Activated T-cell treated with anti-CD3 and anti-CD28 coated beads, Interleukin-2, amount 50 U/mL, for 4 hours (primary cell): ENCODE measurements at places on chromosomes 2 and 18. TPM values are rescaled to one million over a fixed set of nuclear protein-coding genes. Genes with fewer than 3 reads are reported as not detected.

The PPP3R1 gene
- total RNA-seq = 73.5 TPM

DNA sequence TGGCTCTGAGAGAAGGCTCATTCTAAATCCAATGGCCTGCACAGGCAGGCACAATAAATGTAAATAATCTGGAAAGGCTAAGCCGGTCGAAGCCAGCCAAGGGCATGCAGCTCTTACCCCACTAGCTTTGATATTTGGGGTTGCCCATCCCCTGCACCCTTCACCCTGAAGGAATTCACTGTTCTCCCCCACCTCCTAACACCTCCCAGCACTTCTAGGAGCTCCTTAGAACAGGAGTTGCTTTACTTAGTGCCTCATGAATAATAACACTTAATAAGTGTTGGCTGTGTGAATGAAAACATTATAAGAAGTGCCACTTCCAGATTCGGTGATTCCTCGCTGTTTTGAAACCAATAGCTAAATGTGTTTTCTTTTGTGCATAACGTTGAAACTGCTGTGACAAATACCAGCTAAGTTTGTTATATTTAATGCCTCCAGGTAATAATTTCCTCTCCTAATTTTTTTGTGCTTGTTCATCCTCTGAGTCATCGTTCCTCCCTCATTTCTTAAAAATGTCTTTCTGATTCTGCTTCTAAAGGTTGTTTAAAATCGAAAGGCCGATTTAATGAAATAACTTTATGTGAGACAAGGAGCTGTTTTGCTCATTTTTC is 458.8 kb downstream of the METTL4 start:
- DNase-seq = no peak

DNA sequence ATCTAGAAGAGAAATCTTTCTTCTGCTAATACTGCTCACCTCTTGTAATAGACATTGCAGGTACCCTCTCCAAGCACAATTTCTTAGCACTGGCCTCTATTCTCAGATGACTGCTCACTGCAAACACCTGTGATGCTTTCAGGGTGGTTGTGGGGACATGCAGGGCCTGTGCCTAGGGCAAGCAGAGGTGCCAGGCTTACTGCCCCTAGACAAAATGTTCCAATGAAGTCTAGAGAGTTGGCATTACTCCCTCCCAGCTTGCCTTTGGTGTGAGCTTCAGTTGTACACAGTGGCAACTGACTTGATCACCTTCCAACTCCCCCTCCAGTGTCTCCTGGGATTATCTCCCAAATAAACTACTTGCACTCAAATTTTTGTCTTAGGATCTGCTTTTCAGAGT is 12.9 kb upstream of the TXNDC2 start:
- no peak for DNase-seq

DNA sequence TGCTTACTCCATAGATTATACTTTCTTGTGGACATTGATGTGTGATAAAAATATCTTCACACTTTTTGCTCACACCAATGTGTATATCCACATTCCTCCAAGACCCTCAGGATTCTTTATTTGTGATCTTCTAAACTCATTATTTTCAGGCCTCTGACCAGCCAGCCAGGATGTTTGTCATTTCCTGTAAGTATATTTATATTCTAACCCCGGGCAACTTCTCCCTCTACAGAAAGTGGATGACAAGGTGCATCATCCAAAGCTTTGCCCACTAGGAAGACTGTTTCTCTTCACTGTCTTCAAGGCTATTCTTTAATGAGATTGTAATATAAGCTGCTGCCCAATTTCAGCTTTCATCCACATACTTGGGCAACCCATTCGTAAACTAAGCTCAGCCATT is 3.6 kb upstream of the CWC22 start:
- DNase-seq = no peak

The ABHD1 gene
- not detected for total RNA-seq

GRCh38 chr2:98799375-98800329 is 68.7 kb upstream of the MGAT4A start:
- DNase-seq = no peak

DNA sequence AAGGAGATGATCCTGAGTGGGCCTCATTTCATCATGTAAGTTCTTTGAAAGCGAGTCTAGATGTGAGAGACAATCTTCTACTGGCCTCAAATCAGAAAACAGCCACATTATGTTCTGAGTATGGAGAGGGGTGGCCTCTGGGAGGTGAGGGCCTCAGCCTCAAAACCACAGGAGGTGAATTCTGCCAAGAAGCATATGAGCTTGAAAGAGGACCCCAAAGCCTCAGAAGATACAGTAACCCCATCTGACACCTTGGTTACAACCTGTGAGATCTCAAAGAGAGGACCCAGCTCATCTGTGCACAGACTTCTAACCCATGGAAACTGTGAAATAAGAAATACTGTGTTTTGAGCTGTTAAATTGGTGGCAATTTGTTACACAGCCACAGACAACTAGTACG is 200.1 kb downstream of the ARHGAP15 start:
- no peak for DNase-seq

DNA sequence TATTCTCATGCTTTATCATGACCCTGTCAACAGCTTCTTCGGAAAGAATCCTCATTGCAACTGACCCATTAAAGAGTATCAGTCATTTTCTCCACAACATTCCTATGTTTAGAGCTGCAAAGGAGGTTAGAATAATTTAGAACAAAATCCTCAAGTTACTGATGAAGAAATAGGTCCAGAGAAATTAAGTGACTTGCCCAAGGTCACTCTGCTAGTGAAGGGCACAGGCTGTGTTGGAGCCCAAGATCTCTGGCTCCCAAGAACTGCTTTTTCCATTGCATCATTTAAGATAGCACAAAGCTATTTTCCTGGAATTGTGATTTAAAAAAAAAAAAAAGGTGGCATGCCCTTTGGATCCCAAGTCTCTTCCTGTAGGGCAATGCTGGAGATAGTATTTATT is 9.6 kb downstream of the IRS1 start:
- no peak for DNase-seq

The RESP18 gene
- total RNA-seq = not detected

The THSD7B gene
- not detected for total RNA-seq

The CCBE1 gene
- total RNA-seq = 0.18 TPM

DNA sequence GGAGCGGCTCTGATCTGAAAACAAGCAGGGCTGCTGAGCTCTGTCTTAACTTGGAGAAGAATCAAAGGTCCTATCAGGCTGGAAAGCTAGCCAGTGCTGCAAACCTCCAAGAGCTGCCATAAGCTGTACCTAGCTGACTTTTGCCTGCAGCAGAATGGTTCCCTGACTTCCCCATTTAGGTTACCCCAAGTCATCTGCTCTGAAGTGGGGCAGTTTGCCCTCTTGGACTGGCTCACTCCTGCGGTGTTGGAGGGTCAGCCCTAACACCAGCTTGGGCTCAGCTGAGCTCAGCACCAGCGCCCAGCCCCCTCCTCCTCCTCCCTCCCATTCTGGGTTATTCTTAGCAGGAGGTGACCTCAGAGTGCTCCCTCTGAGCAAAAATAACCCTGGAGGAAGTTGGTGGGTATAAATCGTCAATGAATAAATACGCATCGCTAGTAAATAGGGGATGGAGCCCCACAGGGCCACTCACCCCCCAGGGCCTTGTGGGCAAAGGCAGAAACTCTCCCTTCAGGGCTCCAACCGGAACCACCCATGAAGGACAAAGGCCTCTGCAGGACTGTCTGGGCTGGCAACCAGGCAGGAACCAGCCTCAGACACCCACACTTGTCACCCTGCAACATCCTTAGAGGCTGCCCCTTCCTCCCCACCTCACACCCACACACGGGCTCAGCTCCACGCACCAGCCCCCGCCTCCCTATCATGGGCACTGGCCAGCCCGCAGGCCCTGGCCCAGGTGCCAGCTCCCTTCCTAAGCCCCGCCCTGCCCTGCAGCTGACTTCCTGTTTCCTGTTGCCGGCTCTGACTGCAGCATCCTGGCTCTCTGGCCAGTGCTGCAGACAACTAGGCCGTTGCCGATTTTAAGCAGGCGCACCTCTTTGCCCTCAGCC is 46.9 kb downstream of the DNMT3A start:
- peak; percentile 43 for DNase-seq

GRCh38 chr2:191264647-191265081 is 19.5 kb downstream of the MYO1B start:
- no peak for DNase-seq

GRCh38 chr2:204483608-204484081 is 61.6 kb upstream of the PARD3B start:
- DNase-seq = no peak

The DUSP19 gene
- total RNA-seq = 2.5 TPM

DNA sequence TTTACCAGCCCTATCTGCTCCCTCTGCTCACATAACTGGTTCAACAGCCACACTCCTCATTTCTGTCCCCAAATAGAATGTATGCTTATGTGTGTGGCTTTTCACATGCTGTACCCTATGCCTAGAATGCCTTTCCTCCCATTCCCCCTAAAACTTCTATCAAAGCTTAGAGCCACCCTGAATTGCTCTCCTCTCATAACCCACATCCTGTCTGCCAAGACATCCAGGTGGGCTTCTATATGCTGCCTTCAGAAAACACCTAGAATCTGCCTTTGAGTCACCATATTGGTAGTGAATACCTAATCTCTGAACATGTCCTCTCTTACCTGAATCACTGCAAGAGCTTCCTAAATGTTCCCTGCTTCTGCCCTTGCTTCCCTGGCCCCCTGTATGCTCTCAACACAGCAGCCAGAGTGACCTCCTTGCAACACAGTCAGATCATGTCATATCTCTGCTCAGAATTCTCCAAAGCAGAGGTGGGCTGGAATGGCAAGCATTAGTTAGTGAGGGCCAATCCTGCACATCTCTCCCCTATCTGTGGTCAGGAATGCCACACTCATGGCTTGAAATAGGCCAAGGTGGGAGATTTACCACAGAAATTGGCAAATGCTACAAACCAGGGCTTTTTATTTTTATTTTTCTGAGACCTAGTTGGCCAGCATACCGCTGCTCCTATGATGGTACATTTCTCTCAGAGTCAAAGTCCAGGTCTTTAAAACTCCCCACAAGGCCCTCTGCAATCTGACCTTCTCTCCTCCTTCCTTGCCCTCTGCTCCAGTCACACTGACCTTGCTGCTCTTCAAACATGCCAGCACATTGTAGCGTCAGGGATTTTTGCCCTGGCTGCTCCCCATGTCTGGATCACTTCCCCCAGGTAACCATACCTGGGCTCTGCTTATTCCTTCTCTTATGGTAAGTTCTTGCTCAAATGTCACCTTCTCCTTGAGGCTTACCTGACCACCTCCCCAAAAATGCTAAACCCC is 111.8 kb upstream of the STON1 start:
- DNase-seq = no peak

DNA sequence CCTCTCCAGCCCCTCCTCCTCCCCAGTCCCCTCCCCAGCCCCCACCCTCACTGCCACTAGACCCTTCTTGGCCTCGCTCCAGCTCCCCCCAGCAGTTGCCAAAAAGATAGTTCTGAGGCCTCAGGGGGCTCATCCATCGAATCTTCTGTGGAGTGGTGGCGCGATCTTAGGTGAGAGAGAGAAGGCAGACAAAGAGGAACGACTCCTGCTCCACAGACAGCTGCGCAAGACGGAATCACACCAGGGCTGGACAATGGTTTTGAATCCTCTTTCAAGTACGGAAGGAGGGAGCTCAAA is 68.1 kb downstream of the LAMA3 start:
- no peak for DNase-seq

GRCh38 chr2:46297546-46298271 is 502 bp downstream of the EPAS1 start:
- DNase-seq = peak; percentile 82
